ENCODE measurements at places on chromosomes 7 and 10.
A peak's percentile ranks its signal among the peaks of the same experiment; 100 is the strongest.

GRCh38 chr7:98993024-98993897 is 114.9 kb downstream of the TRRAP start:
- no peak for DNase-seq

DNA sequence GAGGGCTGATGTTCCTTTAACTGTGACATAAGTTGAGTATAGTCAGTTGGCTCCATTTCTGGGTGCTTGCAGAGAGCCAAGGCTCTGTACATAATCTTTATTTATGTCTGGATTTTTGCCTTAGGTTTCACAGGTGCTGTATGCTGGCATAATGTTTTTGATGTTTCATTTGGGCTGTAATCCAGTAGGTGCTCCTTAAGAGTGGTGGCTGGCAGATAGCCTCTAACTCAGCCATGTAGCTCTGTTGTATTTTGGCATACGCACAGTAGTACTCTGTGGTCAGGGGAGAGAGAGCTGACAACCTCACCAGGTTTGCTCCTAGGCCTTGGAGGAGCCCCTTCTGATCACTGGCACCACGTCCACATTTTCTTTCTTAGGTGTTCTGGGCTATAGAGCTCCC is 61.1 kb downstream of the RNF133 start:
- DNase-seq = no peak

DNA sequence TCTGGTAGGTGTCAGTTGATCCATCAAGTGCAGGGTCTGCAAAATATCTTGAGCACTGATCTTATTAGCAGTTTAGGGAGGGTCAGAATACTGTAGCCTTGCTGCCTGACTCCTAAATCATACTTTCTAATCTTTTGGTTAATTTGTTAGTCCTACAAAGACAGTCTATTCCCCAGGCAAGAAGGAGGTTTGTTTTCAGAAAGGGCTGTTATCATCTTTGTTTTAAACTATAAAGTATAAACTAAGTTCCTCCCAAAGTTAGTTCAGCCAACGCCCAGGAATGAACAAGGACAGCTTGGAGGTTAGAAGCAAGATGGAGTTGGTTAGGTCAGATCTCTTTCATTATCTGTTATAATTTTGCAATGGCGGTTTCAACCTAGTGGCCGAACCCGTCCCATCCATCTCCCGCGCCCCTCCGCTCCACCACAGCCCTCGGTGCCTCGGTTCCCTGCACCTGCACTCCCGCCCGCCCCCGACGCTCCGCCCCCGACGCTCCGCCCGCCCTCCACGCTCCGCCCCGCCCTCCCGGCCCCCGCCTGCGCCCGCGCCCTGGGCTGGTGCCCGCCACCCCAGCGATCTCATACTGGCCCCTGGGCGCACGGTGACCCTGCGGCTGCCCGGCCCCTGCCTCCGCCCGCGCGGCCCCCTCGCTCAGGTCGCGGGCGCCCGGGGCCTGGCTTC is at the start of gene ADCK2:
ADCK2 (plus strand) TSS at position 564 of the 681 bp plus-strand sequence. CDS start 386 bp downstream, outside the sequence.
- DNase-seq = peak; percentile 82

- peak; percentile 45 for DNase-seq
Observed at GRCh38 chr10:119817991-119818888, 54.4 kb downstream of the MCMBP start.

- DNase-seq = no peak
Observed at GRCh38 chr10:112898540-112899390, 51.3 kb upstream of the TCF7L2 start.

DNA sequence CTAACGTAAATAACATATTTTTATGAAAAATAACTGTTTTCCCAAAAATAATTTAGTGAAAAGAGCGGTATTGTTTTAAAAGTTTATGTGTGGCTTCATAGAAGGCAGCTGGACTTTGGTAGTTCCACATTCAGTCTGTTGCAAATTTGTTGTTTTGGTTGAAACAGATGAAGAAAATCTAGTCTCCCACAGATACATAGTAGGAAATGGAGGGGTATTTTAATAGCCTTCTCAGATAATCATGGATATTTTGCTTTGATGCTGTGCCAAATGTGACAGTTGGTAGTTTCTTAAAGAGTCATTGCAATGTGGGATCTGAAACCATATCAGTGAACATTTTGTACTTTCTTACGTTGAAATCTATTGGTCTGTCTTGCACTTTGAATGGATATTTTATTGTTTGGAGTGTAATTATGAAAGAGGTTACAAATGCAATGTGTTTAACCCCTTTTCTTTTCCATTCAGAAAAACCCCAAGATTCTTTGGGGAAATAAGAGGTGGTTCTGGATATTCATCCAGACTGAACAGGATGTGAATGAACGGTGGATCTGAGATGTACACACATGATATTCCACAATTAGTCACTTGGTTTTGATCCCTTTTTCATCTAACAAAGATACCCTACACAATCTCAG is 10.4 kb downstream of the ZNF365 start:
- no peak for DNase-seq

- no peak for DNase-seq
Observed at GRCh38 chr10:3816995-3817394, 32.0 kb upstream of the KLF6 start.

GRCh38 chr10:113820507-113820906 is 33.4 kb downstream of the DCLRE1A start:
- no peak for DNase-seq

DNA sequence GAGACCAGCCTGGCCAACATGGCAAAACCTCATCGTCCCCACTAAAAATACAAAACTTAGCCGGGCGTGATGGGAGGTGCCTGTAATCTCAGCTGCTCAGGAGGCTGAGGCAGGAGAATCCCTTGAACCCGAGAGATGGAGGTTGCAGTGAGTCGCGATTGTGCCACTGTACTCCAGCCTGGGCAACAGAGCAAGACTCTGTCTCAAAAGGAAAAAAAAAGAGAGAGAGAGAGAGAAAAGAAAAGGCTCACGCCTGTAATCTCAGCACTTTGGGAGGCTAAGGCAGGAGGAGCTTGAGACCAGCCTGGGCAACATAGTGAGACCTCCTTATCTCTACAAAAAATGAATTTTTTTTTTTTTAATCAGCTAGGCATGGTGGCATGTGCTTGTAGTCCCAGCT is 157.6 kb downstream of the CUX1 start:
- DNase-seq = no peak

DNA sequence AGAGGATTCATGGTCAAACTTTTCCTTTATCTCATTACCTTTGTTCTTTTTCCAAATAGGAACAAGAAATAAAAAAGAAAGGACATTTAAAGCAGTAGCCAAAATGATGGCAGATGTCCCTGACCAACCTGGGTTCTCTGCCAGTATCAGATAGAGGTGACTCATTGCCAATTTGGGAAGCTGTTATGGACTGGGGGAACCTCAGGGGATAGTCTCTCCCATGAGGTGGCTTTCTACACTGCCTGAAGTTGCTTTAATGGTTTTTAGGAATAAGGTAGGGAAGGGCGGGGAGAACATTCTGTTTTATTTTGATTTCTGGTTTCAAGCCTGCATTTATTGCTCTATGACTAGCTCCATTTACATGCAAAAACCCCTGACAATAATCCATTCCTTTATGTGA is 457.9 kb upstream of the TPK1 start:
- no peak for DNase-seq

GRCh38 chr10:86376403-86376802 is 9.8 kb upstream of the GRID1 start:
- no peak for DNase-seq

- peak; percentile 22 for DNase-seq
Observed at GRCh38 chr10:5547681-5547930, 22.8 kb downstream of the CALML3 start.

DNA sequence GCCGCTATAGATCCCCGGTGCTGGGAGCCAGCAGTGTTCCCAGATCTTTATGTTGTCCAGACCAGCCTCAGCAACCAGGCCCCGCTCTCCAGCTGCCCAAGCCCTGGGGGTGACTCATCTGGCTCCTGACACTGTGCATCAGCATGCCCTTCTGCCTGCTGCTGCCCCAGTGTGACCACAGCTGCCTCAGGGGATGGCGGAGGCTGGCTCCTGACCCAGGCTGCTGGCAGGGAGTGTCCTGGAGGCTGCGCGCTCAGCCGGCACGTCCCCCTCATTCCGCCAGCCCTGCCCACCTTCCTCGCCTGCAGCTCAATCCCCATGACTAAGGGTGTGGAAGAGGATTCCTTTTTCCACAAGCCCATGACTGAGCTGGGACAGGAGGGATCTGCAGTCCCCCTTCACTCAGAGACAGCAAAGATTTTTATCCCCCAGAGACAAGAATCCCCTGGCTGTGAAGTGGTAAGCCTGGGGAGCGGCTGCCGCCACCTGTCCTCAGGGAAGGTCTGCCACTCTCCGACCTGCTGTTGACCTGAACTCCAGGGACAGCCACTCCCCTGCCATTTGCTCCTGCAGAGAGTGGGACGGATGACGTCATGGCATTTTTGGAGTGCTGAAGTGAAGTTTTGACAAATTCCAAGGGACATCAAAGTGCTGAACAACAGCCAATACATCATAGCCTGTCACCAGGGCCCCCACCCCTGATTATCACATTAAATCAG is 182.8 kb upstream of the BMPER start:
- DNase-seq = no peak

- DNase-seq = no peak
Observed at GRCh38 chr7:93307131-93307660, 75.0 kb downstream of the VPS50 start.

DNA sequence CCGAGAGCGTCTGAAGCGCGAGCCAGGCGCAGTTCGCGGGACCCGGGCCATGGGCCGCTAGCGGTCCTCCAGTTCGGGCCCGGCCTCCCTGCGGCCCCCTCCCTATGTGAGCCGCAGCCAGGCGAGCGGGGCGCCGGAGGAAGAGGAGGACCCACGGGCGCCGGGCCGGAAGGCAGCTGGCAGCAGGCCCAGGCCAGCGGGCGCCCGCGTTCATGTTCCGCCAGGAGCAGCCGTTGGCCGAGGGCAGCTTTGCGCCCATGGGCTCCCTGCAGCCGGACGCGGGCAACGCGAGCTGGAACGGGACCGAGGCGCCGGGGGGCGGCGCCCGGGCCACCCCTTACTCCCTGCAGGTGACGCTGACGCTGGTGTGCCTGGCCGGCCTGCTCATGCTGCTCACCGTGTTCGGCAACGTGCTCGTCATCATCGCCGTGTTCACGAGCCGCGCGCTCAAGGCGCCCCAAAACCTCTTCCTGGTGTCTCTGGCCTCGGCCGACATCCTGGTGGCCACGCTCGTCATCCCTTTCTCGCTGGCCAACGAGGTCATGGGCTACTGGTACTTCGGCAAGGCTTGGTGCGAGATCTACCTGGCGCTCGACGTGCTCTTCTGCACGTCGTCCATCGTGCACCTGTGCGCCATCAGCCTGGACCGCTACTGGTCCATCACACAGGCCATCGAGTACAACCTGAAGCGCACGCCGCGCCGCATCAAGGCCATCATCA is 1.1 kb downstream of the ADRA2A start:
- DNase-seq = peak; percentile 38

DNA sequence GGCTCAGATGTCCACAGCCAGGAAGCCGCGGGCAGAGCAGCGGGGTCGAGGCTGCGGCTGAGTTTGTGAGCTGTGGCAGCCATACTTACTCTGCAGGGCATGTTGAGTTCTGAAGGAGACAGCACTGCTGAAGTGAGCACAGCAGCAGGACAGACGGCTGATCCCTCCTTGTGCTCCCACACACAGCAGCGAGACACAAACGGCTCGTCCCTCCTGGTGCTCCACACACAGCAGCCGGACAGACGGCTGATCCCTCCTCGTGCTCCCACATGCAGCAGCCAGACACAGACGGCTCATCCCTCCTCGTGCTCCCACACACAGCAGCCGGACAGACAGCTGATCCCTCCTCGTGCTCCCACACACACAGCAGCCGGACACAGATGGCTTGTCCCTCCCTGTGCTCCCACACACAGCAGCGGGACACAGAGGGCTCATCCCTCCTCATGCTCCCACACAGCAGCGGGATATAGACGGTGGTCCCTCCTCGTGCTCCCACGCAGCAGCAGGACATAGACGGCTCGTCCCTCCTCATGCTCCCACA is 305.1 kb downstream of the PTPRN2 start:
- DNase-seq = no peak

GRCh38 chr10:43221419-43222209 is 45.3 kb downstream of the RASGEF1A start:
- DNase-seq = peak; percentile 28

DNA sequence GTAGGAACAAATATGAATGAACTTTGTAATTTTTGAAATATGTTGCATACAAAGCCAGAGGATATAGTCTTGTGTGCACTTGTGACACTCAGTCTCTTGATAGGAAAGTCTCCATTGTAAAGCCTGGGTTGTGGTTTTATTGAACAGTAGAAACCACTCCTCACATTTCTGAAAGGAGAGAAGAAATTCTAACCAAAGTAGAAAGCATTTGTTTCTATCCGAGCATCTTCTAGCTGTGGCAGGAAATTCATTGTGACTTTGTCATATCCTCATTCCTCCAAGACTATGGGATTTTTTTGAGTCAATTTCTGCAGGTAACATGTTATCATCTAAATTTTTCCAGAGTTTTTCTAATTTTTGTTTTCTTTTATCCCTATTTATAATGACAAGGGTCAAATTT is 55.5 kb upstream of the NCF1 start:
- no peak for DNase-seq

DNA sequence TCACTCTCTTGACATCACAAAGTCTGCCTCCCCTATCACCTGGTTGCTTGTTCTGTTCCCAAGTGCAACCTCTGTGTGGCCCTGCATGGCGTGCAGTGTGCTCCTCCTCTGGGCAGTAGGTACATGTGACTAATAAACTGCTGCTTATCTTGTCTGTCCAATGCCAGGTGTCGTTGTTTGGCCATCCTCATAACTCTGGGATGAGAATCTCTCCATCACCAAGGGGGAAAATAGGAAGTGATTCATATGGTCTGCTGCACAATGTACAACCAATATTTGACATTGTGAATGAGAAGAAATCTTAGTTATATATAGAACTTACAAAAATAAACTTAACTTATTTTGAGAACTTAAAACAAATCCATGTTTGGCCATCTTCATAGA is 135.2 kb downstream of the INHBA start:
- no peak for DNase-seq

GRCh38 chr7:97022491-97023306 is 1.9 kb downstream of the DLX5 start:
- peak; percentile 37 for DNase-seq

DNA sequence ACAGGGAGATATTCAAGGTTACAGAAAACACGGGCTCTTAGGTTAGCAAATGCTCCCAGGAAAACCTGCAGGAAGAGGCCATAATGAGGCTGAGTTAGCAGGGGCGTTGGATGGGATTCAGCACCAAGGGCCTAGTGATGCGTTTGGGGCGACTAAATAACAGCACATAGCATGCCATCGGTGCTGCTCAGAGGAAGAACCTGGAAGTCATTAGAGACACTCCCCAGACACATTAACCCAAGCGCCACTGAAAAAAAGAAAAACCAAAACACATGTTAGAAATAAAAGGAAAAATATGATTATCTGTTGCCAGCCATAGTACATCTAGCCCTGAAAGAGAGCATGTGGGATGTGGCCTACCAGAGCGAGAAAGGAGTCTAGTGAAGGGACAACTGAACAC is 28.8 kb upstream of the OPALIN start:
- DNase-seq = no peak
